ENCODE measurements at places on chromosomes 6 and 20.

DNA sequence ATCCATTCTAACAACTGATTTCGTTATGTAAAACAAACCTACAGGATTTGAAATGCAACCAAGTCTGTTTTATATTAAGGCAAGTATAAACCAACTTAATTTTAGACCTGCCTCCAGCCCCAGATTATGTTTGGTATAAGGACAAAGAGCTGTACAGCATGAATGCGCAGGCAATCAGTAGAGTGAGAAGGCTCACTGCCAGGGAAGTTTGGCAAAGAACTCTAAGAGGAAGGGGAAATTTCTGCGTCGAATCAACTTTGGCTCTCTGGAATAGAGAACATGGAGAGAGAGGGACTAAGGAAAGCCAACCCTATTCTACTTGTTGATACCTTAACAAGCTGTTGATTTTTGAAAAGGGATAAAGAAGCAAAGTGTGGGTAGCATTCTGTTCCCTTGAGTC lies 96.9 kb upstream of the FOXO3 start:
- DNase-seq, result no peak

DNA sequence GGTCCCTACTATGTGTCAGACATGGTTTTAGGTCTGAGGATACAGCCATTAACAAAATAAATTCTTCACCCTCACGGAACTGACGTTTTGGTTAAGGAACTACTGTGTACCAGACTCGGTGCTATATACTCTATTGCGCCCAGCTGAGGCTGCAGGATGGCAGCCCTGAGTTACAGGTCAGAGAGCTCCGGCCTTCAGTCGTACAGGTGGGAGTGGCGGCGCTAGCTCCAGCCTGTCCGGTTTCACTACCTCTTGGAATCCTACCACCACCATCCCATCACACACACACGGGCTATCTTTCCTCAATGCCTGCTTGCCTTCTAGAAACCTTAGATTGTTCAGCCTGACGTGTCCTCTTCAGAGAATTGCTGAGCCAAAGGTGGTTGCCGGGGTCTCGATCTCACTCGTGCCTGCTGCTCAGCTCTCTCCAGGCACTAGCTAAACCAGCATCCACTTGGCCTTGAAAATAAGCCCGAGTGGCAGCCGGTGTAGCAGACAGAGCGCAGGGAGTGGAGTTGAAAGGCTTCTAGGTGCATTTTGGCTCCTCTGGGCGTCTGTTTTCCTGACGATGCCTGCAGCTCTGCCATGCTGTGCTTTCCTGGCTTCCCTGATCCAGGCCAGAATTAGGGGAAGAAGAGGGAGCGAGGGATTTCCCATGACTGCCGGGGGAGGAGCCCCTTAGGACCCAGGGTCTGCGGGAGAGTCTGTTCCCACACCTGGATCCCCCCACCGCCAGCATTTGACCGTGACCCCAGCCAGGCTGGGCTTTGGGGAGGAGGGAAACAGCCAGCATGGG lies 1.1 kb upstream of the TCF15 start:
- no peak for DNase-seq

- no peak for DNase-seq
Measured at GRCh38 chr20:1254254-1254653, 11.8 kb upstream of the SNPH start.

GRCh38 chr6:36204068-36204753 lies 7.7 kb downstream of the BRPF3 start:
- DNase-seq, result no peak

Measured in stimulated activated CD8-positive, alpha-beta memory T cell treated with anti-CD3 and anti-CD28 coated beads, Interleukin-15, amount 100 ng/mL, for 24 hours (primary cell).